Stimulated activated naive B cell treated with anti-CD40 and anti-IgM and Interleukin-4, amounts not matched to agents 10 μg/mL and 1 μg/mL and 100 μg/mL, for 72 hours (primary cell): ENCODE measurements at places on chromosomes 5 and 9.

- DNase-seq, result no peak
Measured at GRCh38 chr9:6716766-6717165, 41.0 kb upstream of the KDM4C start.

- DNase-seq, result no peak
Measured at GRCh38 chr5:151740958-151741373, 17.5 kb downstream of the ATOX1 start.

GRCh38 chr9:113373256-113373655 is 3.5 kb downstream of the HDHD3 start:
- DNase-seq, result no peak

- no peak for DNase-seq
Measured at GRCh38 chr5:122170620-122171019, 41.3 kb downstream of the ZNF474 start.

- DNase-seq, result no peak
Measured at GRCh38 chr5:168015506-168015905, 275.9 kb upstream of the WWC1 start.

DNA sequence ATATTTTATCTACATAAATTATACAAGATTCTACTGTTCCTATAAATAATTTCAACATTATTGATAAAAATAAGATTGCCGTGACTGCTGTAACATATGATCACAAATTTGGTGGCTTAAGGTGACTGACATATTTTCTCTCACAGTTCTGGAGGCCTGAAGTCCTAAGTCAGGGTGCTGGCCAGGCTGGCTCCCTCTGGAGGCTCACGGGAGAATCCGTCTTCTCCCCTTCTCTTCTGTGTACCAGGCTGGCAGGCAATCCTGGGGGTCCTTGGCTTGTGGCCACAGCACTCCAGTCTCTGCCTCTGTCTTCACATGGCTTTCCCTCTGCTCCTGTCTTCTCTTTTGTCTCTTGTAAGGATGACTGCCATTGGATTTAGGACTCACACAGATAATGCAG is 31.7 kb upstream of the IRX2 start:
- no peak for DNase-seq

- no peak for DNase-seq
Measured at GRCh38 chr5:119445544-119445943, 6.8 kb upstream of the HSD17B4 start.

GRCh38 chr9:133844881-133845410 is 106.8 kb upstream of the SARDH start:
- no peak for DNase-seq

GRCh38 chr5:106171132-106171531 is 1499.6 kb downstream of the EFNA5 start:
- no peak for DNase-seq

DNA sequence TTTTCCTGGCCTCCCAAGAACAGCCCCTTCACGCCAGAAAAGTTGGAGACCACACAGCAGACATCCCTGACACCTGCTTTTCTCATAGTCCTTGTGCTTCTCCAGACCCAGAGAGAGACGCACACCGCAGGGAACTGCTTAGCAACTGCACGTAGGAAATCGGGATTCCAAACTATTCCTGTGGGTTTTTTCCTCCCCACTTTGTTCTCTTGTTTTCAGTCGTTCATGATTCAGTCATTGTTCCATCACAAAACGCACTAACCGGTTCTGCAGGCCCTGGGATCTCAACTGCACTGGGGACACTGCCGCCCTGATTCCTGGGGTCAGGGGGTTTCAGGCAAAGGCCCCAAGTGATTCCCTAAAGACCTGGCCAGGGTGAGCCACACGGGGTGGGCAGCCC is 588.0 kb upstream of the KLF4 start:
- DNase-seq, result no peak

DNA sequence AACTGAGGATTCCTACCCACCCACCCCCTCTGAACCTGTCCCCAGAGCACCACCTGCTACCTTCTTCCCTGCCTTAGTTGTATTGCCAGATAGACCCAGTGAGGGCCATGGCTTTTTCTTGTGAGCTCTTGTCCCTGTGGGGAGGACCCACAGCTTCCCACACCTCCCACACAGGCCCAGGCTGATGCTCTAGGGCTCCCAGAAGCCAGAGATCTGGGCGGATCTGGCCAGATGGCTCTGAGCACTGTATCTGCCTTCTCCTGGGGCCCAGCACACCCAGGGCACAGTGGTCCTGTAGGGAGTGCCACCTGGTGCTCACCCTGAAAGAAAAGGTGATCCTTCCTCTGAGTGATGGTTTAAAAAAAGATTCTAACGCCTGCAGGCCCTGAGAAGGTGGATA is 131.7 kb downstream of the DAB2IP start:
- DNase-seq, result no peak

GRCh38 chr9:87685871-87686519 is 39.9 kb upstream of the CTSL start:
- DNase-seq, result no peak

- no peak for DNase-seq
Measured at GRCh38 chr9:123508048-123508447, 152.1 kb downstream of the CRB2 start.

DNA sequence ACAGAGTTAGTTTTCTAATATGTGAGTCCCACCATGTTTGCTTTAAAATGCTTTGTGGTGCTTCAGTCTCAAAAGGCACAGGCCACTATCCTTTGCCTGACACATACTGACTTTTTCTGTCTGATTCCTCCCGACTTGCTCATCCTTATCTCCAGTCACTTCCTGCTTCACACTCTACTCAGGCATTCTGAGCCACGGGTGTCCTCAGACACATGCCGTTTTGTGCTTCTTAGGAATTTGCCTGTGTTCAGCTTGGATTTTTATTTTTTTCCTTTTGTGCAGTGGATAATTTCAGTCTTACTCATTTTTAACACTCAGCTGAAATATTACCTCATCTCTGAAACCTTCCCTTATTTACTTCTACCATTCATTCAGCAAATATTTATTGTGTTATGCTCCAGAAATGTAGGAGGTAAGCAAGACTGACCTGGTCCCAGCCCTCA is 54.1 kb downstream of the MAN2A1 start:
- no peak for DNase-seq

GRCh38 chr5:125179612-125180011 is 433.2 kb upstream of the ZNF608 start:
- DNase-seq, result no peak

DNA sequence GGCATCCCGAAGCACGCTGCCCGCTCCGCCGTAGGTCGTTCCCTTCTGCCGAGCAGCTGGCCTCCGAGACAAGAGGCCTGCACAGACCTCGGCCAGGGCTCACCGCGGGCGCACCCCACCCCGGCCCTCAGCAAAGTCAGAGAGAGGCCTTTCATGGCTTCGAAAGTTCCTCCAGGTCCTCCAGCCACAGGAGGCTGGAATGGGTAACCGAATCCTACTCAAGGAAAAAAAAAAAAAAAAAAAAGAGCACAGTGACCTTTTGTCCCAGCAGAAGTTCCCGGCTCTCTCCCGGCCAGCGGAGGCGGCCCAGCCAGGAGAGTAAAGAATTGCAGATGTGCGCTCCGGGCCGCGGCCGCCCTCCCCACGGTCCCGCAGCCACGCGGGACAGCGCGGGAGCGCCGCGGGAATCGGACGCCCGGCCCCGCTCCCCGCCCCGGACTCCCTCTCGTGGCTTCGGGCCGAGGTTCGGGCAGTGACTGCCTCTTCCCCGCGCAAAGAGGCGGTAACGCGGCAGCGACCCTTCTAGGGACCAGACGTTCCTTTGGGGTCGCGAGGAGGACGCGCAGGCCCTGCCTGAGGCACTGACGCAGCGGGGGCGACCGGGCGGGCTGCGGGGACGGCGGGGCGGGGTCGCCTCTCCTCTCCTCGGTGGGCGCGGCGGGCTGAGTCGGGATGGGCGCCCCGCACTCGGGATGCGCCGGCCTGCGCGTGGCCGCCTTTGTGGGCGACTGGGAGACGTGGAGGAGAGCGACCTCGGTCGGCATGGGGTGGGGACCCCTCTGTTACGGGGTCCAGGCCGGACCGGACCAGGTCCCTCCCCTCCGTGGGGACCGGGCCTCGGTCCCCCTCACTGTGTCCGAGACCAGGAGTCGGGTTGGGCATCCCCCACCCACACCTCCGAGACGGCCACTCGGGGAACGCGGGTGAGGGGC is 754 bp downstream of the GFPT2 start:
- no peak for DNase-seq

GRCh38 chr9:80077059-80077458 is 505.3 kb downstream of the TLE4 start:
- peak; percentile 35 for DNase-seq

DNA sequence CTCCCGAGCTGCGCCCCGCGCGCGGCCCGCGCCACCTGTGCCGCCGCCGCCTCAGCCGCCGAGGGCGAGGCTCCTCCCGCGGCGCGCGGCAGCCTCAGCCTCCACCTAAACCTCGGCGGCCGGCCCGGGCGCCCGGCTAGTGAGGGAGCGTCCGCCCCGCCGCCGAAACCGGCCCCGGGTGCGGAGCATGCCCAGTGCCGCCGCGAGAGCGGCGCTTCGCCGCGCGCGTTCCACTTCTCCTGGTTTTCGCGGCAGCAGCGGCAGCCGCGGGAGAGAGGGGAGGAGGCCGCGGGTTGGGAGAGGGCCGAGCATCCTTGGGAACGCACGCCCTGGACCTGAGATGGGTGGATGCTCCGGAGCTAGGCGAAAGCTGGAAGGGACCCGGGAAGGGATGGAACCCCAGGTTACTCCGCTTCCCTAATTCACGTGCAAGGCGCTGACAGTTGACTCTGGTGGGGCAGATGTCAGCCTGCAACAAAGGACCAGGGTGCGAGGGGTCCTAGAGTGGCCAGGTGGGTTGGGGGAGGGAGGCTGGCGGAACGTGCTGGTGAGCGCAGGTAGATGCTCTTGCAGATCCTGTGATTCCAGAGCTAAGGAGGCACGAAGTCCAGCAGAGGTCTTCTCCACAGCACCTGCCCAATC is at the start of gene CTNND2:
Gene CTNND2 (minus strand): TSS at position 182 of the 642 bp plus-strand sequence. CDS start 593 bp downstream, outside the sequence.
- DNase-seq, result no peak

- DNase-seq, result no peak
Measured at GRCh38 chr5:95935553-95936100, 26.0 kb downstream of the ELL2 start.

DNA sequence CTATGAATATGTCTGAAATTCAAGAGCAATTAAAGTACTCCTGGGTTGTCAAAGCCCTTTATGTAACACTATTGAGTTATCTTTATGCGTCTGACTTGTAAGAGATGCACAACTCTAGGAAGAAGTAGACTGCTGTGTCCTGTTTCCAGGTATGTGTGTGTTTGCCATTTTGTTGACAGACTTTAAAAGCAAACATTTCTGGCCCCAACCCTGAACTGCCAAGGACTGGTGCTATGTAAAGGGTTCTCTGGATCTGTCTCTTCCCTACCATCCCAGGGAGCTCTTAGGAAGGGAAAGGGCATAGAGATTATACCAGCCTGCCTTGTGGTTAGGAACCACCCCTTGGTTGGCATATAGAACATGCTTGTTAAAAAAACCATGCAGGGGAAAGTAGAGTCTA is 12.1 kb downstream of the SLC22A5 start:
- DNase-seq, result no peak
